Stimulated activated CD4-positive, alpha-beta T cell treated with anti-CD3 and anti-CD28 coated beads, Interleukin-12 subunit alpha, Interleukin-12 subunit beta, amount 100 ng/mL, for 24 hours (primary cell): ENCODE measurements at places on chromosomes 11 and 22.

DNA sequence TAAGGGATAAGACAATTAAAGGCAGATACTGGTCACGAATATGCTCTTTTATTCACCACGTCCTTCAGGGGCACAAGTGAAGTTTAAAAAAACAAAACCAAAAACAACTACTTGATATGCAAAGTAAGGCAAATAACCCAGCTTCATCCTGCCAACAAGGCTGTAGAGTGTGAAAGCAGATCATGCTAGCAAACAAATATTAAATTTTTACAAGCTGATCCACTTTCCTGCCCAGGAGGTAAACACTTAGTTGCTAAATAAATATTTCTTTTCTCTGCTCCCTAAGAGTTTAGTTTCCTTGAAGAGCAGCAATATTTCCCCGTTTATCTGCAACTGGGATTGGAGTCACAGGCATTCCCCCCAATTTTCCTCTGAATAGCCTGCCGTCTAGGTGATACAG, 300.2 kb downstream of the LARGE1 start:
- no peak for DNase-seq

GRCh38 chr11:43735961-43736360, 55.4 kb downstream of the HSD17B12 start:
- DNase-seq, result no peak

- DNase-seq, result no peak
Observed at GRCh38 chr22:26097840-26098239, 71.4 kb upstream of the SEZ6L start.

DNA sequence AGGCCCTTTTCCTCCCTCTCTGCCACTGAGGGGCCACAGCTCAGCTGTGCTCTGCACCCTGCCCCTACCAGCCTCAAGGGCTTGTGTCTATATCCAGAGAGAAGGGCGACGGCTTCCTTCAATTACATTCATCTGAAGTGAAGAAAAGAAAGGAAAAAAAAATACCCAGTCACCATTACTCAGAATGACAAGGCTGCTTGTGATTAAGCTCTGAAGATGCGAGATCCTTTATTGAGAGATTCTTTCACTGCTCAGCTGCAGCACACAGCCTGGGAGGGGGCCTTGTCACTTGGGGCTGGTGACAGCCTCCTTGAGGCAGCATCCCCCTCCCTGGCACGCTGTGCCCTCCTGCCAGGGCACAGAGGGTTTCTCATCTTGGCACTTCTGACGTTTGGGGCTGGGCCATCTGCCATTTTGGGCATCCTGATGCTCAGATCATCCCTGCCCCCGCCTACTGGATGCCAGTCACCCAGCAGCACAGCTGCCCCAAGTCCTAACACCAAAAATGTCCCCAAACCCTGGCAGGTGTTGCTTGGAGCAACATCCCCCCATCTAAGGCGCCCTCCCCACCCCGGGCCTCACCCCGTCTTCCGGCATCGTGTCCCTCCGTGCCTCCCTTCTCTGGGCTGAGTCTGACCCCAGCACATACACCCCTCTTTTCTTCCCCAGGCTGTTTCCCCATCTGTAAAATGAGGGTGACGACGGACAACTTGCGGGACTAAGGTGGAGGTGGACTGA, 1394.7 kb downstream of the BRD1 start:
- DNase-seq, result no peak

DNA sequence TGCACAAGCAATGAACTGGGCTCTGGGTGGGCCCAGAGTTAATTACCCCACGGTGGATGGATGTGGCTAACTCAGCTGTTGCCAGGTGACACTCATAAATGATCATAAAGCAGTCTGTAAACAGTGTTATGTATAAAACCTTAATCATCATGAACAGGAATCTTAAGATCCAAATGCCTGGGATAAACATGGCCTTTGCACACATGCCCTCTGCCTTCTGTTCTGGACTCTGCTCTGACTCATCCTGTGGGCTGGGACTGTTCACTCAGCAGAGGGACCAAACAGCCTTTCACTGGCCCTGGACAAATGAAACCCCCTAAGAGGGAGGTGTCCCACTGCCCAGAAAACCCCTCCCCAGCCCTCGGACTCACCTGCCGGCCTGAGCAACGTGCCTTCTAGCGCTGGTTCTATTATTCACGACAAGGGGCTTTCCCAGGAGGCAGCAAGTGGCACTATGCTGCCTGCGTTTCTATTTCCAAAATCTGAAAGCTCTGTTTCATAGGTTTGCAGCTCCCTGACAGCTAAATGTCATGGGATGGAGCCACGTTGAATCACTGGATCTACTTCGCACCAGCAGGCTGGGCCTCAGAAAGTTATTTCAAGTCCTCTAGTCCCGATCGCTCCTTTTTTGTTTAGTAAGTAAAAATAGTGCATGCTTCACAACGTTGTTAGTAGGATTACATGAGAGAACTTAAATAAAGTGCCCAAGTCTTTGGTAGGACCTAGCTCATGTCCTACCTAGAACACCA, 53.0 kb downstream of the LARGE1 start:
- no peak for DNase-seq

DNA sequence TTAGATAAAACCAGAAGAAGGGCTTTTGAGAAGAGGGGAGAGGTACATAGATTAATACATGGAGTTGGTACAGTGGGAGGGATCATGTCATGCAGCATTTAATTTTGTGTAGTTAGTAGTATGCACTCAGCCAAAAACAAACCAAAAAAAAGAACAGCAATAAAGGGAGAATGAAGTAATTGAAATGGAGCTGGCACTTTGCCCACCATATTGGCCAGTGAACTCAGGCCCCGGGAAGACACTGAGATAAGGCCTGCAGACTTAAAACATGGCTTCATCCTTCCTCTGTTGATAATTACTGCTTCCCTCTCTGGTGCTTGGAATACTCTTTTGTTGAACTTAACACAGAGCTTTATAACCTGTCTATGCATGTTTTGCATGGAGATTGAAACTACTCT, 3.1 kb downstream of the PANX1 start:
- DNase-seq, result no peak

DNA sequence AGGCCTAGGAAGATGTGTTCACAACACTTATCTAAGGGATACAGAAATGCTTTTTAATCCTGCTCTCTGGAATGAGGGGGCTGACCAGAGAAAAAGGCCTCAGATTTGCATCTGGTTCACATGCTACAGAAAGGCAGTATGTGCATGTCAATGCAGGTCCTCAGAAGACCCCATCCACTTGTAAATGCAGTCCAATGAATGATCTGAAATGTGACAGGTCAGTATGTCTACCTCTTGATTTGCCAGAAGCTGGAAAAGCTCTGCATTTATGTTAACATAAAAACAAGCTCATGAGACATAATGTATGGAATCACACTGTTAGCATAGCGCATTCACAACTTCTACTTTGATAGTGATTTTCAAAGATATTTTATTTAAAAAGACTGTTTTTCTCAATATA, 367.4 kb upstream of the CHORDC1 start:
- no peak for DNase-seq
